Left lobe of liver (tissue), 2 donors: ENCODE measurements at places on chromosomes 2 and 18. TPM values are rescaled to one million over a fixed set of nuclear protein-coding genes. Genes with fewer than 3 reads are reported as not detected.

DNA sequence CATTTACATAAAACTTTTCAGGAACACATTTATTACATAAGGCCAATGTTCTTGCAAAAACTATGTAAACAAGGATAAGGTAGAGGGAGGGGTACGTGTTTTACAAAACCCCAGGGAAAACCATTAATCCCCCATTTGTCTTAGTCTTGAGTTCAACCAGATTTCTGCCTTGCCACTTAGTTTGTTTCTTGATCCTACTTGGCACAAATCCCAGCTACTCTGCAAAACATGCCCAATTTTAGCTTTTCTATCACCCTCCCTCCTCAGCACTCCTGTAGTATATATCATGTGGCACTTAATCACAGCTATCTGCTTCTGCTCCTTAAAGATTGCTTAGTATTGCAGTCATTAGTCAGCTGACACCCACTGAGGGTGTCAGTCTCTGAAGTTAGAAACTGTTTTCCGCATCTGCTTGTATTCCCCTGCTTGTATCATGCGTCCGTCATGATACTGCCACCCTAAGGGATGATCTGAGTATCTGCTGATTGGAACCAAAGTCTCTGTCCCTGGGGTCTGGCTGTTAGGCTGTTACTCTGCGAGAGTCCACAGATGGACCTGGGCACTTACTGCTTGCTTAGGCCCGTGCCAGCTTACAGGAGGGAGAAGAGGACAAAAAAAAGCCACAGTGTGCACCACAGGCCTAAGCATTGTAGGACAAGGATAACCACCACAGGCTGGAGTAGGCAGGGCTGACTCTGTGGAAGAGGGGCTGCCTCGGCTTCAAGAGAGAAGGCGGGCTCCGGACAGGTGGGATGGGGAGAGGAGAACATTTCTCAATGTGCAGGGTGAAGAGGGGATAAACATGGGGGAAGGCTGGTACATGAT lies 82.2 kb downstream of the EPAS1 start:
- DNase-seq = no peak

- peak; percentile 53 for DNase-seq
These were observed at the start of gene CBLN2 for GRCh38 chr18:72544092-72544886. Gene CBLN2, minus strand, starts transcription at chr18:72544342. Its CDS starts 2,182 bp downstream, at chr18:72542160.

- DNase-seq = no peak
These were observed 4.7 kb downstream of the MYOM1 start for GRCh38 chr18:3214855-3215637.

GRCh38 chr18:6004119-6004518 lies 108.8 kb upstream of the TMEM200C start:
- no peak for DNase-seq

GRCh38 chr2:75100801-75101151 lies 98.5 kb downstream of the TACR1 start:
- DNase-seq = no peak

GRCh38 chr2:86138736-86139625 lies 32.9 kb downstream of the PTCD3 start:
- no peak for DNase-seq

DNA sequence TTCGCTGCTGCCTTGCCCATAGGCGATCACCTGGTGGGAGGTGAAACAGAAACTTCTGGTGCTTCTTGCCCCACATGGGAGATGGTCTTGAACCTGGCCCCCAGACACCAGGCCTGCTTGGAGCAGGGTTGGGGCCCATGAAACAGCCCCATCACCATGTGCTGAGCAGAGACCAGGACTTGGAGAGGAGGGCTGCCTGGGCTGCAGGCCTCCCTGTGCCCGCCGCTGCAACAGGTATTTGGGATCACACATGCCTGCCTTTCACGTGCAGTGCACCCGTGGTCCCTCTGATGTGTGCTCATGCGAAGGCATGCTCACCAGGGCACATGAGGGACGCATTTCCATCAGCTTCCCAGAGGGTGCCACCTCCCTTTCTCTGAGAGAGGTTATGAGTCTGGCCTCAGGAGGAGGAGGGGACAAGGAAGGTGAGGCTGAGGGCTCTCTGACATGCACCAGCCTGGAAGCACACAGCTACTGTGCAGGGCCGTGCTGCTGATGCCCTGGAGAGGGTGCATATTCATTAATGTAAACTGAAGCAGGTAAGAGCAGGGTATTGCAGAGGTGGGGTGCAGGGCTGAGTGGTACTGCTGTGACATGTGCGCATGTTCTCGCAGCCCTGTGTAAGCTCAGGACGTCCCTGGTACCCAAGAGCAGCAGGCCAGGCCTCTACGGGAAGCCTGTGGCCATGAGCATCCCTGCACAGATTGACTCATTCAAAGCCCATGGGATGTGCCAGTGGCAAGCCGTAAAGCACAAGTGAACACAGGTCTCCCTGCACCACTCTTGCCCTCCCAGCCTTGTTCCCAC lies 4.2 kb upstream of the OXER1 start:
- no peak for DNase-seq

DNA sequence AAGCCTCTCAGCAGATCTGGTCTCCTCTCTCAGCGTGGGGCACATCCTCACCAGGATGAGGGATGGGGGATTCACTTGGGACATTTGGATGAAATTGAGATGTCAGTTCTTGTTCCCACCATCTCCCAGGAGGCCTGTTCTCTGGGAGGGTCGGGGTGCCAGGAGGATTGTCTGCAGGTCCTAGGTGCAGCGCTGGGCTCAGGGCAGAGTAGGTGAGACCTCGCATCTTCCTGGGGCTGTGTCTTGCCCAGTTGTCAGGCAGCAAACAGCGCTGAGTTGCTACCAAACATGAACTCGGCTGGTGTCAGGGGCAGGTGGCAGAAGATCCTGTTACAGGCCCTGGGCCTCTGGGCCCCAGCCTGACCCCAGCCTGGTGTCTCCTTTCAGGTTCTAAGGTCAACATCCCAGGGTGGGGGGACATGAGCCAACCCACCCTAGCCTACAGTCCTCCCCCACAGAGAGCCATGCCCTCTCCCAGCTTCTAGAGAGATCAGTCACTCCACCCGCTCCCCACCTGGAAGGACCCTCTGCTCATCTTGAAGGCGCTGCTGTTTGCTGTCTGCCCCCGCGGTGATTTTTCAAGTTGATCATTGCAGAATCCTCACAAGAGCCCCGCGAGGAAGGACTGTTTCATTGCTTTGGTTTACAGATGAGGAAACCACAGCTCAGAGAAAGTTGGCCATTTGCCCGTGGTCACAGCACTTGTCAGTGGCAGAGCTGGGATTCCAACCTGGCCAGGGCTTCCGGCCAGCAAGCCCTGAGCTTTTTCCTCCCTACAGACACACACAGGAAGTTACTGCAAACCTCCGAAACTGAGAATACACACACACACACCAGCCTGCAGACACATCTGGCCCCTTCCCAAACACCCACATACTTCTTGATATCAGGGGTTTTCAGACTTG lies 83.9 kb downstream of the STPG4 start:
- DNase-seq = peak; percentile 63

GRCh38 chr18:39825485-39826150 lies 2129.4 kb upstream of the PIK3C3 start:
- no peak for DNase-seq

GRCh38 chr2:148936857-148937450 lies 61.9 kb downstream of the KIF5C start:
- DNase-seq = no peak

GRCh38 chr18:22171258-22172119 lies 2.1 kb downstream of the GATA6 start:
- no peak for DNase-seq

DNA sequence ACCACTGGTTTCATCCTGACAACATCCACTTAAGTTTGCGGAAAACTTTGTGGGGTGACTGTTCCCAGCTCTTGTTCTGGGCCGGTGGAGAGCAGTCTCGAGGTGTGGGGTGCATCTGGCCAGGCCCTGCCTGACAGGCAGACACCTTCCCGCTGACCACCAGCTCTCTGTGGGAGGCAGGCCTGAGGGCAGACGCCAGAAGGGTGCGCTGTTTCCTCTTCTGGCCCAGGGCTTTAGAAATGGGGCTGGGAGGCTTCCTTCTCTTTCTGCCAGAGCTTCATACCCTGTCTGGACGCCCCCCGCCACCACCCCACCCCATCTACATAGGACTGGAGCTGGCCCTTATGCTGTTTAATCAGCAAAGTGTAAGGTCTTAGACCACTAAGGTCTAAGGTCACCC lies 263.8 kb downstream of the LOXHD1 start:
- no peak for DNase-seq

DNA sequence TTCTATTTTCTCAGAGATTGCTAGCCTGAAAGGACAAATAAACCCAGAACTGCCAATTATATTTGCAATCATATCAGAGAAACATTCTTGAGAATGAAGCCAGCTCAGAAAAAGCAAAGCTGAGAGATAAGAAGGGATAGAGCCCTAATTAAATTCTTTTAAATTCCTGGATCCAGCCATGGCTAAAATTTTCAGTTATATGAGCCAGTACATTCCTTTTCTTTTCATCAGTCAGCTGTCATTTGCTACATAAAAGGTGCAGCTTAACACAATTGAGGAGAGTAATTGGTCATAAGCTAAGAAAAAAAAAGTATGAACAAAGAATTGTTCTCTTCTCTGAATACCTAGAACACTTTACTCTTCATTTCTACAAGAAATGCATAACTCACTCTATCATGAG lies 303.5 kb upstream of the FIGN start:
- DNase-seq = no peak

DNA sequence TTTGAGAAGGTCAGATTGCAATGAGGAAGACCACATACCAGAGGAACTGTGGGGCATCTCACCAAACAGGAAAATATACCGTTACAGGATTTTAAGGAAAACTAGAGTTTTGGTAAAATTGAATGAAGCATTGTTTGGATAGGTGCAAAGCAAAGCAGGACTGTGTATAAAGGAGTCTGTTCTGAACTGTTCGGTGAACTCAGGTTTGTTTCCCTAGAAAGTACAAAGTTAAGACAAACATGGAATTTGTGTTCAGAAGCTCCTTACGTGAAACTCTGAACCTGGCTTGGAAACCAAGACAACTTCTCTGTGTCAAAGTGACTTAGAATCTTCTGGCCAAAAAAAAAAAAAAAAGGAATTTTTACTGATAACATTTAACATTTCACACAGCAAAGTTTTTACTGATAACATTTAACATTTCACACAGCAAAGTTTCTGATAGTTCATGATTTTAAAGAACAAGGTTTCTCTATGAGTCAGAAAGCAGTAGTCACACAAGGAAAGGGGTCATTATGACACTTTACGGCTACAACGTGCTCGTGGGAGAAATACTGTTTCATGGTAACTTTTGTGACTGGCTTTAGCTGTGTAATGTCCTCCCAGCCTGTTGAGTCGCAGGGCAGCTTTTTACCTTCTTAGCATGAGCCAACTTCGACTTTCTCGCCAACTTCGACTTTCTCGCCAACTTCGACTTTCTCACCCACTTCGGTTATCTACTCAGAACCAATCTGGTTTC lies 21.2 kb upstream of the TET3 start:
- DNase-seq = no peak

DNA sequence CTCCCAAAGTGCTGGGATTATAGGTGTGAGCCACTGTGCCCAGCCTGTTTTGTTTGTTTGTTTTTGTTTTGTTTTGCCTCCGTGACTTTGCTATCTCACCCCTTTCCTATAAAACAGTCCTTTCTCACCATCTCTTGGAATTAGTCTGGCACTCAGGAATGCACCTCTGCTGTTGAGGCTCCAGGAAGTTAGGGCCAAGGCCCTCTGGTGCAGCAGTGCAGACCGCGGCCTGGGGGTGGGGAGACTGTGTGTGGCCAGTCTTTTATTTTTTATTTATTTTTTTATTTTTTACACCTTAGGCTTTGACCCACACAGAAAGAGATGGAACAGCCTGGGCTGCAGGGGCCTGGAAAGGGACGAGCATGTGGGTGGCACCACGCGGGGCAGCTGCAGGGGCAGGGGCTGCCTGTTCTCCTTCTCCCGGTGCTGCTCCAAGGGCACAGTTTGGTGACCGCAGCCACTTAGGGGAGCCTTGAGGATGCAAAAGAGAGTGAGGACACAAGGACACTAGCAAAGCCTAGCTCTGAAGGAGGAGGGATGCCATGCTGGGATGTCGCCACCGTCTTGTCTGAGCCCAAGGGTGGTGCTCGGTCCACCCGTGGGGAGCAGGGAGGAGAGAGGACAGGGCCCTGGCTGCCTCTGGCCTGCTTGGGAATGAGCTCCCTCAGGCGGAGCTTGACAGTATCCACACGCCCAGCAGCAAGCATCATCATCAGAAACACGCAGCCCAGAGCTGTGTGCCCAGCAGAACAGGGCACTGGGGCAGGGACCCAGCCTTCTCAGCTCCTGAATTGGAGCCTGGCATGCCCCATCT lies 19.4 kb upstream of the ALPI start:
- DNase-seq = no peak

DNA sequence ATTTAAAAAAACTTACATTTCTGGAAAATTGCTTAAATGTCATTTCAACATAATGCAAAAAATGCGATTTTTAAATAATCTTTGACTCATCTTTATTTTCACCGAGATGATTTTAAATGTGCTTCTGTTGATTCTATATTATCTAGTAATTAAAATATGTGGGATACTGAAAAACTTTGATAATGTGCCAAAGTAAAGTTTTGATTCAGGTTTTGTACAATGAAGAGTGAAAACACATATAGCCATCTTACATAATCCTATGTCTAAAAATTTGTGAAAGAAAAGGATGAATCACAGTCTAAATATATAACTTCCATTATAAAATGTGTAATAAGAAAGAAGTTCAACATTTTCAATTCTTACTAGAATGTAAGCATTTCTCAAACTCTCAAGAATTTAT lies 204.3 kb upstream of the ZC3H15 start:
- DNase-seq = no peak

GRCh38 chr2:204145263-204145751 lies 208.7 kb downstream of the ICOS start:
- DNase-seq = peak; percentile 79

GRCh38 chr18:48884771-48885170 lies 66.0 kb downstream of the SMAD7 start:
- DNase-seq = no peak

DNA sequence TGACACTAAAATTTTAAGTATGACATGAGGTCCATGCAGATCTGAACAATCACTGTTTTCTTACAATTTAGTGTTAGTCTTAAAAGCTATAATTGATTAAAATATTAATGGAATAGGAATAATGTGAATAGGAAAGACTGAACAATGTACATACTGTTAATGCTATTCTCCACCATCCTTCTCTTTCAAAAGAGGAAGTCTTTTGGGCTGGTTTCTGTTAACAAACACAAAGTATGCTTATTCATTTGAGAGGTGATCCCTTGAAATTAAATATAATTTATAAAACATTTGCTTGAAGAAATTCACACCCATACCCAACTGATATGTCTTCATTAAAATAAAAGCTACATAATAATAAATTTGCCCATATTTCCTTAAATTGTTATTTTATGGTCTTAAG lies 2.3 kb downstream of the STPG4 start:
- DNase-seq = no peak

GRCh38 chr2:29759360-29759759 lies 162.0 kb downstream of the ALK start:
- no peak for DNase-seq

- DNase-seq = no peak
These were observed 261.9 kb downstream of the TCF4 start for GRCh38 chr18:55326134-55326533.

- no peak for DNase-seq
These were observed 43.1 kb upstream of the GALNT3 start for GRCh38 chr2:165837122-165837521.

REG3G gene
- 0.53 TPM for total RNA-seq

NDC80 gene
- total RNA-seq = 0.18 TPM

REG3A gene
- 0.45 TPM for total RNA-seq

DSG3 gene
- not detected for total RNA-seq

TEX44 gene
- total RNA-seq = not detected

MARCO gene
- 38.8 TPM for total RNA-seq

SP140L gene
- 6.1 TPM for total RNA-seq

NCKAP5 gene
- total RNA-seq = 4.6 TPM

TSPYL6 gene
- total RNA-seq = not detected

EFHD1 gene
- total RNA-seq = 27.3 TPM

HES6 gene
- 5.3 TPM for total RNA-seq
